ENCODE measurements at places on chromosomes 7 and 10. TPM values are rescaled to one million over a fixed set of nuclear protein-coding genes. Genes with fewer than 3 reads are reported as not detected.

DNA sequence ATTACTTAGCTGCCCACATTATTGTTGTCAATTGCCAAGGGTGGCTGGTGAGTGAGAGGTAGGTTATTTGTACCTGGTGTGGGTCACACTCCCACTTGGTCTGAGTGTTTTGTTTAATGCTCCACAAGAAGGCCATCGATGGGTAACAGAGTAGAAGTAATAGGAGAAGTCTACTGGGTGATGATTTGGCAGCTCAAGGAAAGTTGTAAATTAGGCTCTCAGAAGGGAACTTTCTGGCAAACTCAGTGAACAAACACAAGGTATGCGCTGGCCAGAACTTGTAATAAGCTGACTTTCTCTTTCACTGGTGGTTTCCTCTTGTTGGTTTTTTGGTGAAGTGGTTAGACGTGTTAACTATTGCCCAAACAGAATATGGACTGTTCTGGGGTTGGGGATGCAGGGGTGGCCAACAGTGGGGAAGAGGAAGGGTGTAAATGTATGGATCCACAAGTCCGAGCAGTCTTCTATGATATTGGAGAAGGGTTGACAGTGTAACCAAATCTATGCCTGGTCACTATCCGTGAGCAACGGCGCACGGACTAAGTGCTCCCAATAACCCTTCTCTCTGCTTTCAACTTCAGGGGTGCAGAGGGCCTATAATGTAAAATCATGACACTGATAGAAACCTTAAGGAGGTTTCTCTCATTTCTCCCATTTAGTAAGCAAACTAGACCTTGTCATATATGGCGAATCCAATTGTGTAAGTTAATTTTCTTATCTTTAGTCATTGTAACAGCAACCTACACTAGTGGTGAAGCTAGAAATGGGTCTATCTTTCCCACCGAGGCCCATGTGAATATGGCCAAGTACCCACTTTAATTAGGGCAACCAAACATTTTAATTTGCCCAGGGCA is 212.8 kb downstream of the PTEN start:
- H3K4me3 ChIP-seq, result no peak overlapping the region
- no peaks in the 10 kb centered on the region for H3K36me3 ChIP-seq
- H3K4me1 ChIP-seq, result peaks cover 6% of the 10 kb centered on the region
- no peaks in the 10 kb centered on the region for H3K27me3 ChIP-seq
- no peak overlapping the region for H3K27ac ChIP-seq

Gene WDR86
- total RNA-seq, result 0.33 TPM

DNA sequence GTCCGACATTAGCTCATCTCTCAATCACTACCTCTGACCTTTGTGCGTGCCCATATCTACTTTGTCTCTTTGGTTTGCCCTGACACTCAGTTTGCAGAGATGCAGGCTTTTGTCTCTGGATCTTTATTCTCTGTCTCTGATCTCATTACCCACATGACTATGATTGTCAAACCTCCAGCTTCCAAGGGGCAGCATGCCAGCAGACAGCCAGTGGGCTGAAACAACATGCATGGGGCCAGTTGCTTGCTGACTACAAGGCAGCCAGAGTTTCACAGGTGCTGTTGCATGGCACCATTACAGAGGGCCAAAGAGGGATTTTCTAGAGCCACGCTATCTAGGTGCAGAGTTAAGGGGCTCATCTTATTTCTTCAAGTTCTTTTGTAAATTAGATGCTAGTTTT is 146.2 kb downstream of the SPAG6 start:
- no peak overlapping the region for H3K27ac ChIP-seq
- H3K36me3 ChIP-seq, result no peaks in the 10 kb centered on the region
- H3K4me1 ChIP-seq, result no peaks in the 10 kb centered on the region
- no peak for DNase-seq
- no peaks in the 10 kb centered on the region for H3K27me3 ChIP-seq
- no peak overlapping the region for H3K4me3 ChIP-seq

GRCh38 chr7:150476819-150477631 is 26.6 kb downstream of the GIMAP8 start:
- H3K27ac ChIP-seq, result no peak overlapping the region
- DNase-seq, result no peak
- peaks cover 16% of the 10 kb centered on the region for H3K4me1 ChIP-seq
- H3K36me3 ChIP-seq, result peaks cover 18% of the 10 kb centered on the region
- H3K4me3 ChIP-seq, result no peak overlapping the region
- H3K27me3 ChIP-seq, result no peaks in the 10 kb centered on the region

Measured in right atrium auricular region (tissue), 2 donors.